ENCODE measurements at places on chromosomes 6 and 20.
A peak's percentile ranks its signal among the peaks of the same experiment; 100 is the strongest.

DNA sequence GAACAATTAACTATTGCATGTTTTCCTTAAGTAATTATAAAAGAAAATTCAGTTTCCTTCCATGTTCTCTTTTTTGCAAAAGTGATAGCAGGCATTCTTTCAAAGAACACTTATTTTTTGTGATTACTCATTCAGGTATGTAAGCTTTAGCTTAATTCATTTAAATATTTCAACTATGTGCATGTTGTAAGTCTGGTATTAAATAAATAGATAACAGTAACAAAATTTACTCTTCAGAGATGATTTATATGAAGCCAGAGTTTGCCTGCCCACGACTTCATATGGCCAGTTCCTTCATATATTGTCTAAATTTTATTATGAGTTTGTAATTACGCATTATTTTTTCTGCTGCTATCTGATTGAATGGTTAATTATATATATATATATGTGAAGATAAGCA lies 110.9 kb downstream of the ADGRG6 start:
- DNase-seq, result no peak

GRCh38 chr6:80282913-80283554 lies 176.6 kb downstream of the BCKDHB start:
- no peak for DNase-seq

- no peak for DNase-seq
Observed at GRCh38 chr6:113149511-113149910, 707.6 kb upstream of the MARCKS start.

DNA sequence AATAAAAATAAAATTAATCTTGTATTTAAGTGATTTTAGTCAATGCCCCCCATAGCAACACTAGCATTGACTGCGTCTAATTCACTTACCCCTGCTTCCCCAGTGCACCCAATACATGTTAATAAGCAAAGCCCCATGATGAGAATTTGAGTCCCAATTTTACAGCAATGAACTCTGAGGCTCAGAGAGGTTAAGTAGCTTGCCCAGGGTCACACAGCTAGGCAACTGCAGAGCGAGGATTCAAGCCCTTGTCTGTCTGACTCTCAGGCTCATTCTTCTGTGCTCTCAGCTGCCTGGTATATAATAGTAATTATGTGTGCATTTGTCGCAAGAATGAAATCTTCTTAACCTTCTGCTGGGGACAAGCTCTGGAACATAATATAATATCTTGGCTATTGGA lies 8.5 kb downstream of the PABPC1L start:
- no peak for DNase-seq

DNA sequence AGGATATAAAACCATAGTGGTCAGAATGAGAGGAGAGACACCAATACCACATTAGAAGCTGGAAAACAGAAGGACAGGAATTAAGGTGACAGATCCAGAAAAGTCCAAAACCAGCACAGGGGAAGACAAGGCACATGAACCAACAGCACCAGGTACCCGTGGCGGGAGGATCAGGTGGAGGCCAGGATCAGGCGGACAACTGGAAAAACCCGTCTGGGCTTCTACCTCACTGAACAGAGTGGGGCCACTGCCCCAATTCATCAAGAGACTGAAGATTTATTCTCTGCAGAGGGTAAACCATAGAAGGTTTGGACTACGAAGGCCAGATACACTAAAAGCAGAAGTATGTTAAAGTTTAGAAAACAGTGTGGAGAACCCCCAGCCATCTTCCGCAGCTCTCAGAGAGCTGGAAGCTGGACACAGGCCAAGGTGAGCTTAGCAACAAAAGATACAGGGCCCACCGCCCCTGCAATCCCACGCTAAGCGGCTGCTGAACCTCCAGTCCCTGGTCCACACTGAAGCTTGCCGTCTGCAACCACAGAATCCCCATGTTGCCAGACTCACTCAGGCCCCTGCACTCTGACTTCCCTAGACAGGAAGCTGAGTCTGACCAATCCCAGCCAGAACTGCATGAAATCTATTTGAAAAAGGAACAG lies 29.9 kb downstream of the ABHD12 start:
- DNase-seq, result no peak

DNA sequence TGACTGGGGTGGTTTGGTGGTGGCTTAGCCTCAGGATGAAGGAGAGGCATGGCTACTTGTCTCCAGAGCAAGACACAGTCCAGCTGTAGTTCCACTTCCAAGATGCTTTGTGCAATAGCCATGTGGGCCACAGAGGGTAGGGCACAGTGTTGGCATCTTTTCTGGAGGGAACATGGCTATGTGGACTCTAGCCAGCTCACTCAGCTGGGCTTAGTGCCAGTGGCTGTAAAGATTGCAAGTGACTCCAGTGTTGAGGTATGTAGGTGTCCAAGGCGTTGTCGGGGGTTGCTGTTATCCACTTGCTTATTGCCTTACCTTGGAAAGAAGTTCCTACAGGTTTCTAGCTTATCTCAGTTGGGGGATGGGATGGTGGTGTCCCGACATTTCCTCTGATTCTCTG lies 233.4 kb downstream of the CD109 start:
- no peak for DNase-seq

DNA sequence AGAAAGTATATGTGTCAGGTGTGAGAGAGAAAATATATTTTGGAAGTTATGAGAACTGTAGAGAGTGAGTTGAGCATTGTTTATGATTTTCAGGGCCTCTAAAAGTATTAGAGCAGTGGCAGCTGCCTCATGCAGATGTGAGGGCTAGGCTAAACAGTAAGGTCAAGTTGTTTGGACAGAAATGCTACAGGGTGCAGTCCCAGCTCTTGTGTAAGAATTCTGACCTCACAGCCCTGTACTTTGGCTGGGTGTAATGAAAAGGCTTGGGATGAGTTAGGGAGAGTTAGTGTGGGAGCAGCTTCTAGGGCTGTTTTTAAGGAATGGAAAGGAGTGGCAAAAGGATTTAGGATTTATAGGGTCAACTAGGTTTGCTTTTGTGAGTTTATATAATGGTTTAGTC lies 764.8 kb upstream of the ADGRB3 start:
- DNase-seq, result no peak

DNA sequence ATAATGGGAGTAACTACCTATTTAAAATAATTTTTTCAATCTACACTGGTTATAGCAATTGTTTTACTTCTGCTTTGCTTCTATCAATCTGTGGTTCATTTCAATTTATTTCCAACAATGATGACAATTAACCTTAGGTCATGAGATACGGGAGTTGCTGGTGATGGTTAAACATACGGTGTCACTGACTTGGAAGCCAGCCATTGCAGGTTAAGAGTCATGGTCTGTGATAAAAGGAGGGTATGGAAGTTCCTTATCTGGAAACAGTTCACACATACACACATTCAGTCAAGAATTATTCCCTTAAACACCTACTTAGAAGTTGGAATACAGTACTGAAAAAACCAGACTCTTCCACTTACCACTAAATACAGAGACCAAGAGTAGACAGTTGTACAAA lies 180.0 kb downstream of the KIF16B start:
- no peak for DNase-seq

DNA sequence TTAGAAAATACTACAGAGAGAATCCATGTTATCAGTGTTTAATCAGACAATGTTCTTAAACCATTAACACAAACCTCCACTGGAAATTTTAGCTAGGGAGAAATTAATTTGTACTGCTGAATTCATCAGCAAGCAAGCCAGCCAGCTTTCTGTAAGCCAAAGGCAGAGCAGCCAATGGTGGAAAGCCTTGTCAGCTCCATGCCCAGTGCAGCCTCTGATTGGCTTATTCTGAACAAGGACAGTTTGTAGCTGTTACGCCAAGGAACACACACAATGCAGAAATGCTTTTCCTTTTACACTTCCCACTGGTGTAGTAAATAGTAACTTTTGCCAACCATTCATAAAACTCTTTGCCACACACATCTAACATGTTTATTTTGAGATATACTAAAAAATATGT lies 265.0 kb downstream of the TENT5A start:
- DNase-seq, result no peak

GRCh38 chr20:46507760-46508407 lies 5.5 kb downstream of the ZNF334 start:
- DNase-seq, result no peak

GRCh38 chr6:130018744-130019325 lies 454 bp downstream of the L3MBTL3 start:
- DNase-seq, result no peak

DNA sequence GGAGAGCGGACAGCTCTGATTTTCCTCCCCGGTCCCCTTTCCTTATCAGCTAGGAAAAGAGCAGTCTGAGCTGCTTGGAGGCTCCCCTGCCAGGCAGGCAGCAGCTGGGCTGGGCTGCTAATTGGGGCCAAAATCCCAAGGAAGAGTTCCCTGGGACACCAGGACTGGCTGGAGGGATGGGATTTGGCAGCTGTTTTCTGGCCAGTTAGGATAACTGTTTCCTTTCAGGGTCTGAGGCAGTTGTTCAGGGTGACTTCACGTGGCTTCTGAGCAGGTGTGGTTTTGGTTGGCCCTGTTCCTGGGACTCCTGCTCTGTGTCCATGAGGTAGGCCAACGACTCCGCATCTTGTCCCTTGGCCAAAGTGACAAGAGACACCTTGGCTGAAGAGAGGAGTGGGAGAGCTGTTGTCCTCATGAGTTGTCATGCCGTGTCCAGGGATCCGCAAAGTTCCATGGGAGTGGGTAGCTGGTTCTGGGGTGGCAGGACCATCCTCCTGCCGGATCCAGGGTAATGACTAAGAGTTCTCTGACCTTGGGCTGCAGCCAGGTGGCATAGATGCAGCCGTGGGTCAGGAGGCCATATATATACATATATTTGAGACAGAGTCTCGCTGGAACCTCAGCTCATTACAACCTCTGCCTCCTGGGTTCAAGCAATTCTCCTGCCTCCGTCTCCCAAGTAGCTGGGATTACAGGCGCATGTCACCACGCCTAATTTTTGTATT lies 21.2 kb downstream of the MRPS18A start:
- DNase-seq, result no peak

DNA sequence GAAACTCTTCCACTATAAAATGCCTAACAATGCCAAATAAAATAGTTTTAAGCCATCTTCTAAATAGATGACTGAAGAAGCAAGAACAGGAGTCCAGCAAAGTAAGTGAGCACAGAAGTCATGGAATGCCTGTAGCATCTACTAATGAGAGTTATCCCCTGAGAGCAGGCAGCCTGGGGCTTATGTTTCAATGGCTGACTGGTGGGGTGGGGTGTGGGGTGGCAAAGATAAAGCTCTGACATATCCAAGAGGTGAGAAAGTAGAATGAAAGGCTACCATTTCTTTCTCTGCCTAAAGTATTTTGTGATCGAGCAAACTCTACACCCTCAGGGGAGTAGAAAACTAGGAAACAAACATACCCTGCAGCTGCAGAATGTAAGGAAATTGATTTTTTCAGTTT lies 348.8 kb downstream of the TFAP2B start:
- no peak for DNase-seq

- no peak for DNase-seq
Observed at GRCh38 chr6:136038531-136038930, 187.0 kb downstream of the PDE7B start.

DNA sequence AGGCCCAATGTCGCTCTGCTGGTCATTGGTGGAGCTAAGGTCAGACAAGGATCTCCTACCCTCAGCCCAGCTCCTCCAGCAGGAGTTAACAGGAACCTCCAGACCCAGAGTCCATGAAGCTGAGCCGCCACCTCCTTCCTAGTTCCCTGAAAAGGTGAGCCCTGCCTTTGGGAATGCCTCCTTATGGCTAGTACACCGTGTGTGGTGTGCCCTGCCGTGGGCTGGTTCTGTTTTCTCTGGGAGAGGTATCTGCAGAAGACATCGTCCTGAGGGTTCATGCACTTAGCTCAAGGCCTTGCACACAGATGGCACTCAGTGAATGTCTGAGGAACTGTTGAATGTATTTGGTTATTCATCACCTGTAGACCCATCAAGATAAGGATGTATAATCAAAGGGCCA lies 15.3 kb downstream of the BANF2 start:
- no peak for DNase-seq

GRCh38 chr20:10487142-10488136 lies 52.3 kb downstream of the SLX4IP start:
- peak; percentile 6 for DNase-seq

DNA sequence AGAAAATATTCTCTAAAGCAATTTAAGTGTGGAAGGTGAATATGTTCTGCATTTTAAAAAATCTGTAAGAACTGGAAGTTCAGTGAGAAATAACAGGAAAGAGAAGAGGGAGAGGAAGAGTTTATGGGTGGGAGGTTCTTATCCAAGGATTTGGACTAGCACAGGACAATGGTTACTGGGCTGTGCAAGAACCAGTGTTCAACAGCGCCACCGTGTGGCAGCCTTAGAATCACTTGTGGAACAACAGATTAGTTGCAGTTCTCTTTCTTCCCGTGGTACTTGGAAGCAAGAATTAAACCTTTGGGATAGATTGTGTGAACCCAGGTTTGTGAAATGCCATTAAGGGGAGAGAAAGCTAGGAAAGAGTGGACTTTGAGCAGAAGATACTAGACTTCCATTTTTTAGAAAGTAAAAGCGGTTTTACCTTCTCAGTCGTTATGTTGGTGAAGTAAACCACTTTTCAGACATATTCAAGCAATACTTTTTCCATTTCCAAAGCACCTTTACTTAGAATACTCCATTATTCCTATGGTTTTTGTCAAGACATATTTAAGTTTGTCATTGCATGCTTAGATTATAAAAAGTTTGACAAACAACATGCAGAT lies 436.7 kb downstream of the RNF144B start:
- DNase-seq, result no peak

DNA sequence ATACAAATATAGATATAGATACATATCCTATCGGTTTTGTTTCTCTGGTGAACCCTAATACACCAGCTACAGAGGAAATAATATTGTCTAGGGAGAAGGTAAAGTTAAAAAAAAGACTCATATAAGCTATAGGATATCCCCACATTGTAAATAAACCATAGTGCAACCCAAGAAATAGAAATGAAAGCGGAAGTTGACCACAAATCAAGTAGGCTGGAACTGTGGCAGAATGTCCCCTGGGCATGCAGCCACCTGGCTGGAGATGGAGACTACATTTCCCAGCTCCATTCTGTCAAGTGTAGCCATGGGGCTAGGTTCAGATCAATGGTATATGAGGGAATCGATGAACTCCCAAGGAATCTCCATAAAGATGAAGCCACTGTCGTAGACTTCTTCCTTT lies 70.1 kb upstream of the RPS6KA2 start:
- no peak for DNase-seq

DNA sequence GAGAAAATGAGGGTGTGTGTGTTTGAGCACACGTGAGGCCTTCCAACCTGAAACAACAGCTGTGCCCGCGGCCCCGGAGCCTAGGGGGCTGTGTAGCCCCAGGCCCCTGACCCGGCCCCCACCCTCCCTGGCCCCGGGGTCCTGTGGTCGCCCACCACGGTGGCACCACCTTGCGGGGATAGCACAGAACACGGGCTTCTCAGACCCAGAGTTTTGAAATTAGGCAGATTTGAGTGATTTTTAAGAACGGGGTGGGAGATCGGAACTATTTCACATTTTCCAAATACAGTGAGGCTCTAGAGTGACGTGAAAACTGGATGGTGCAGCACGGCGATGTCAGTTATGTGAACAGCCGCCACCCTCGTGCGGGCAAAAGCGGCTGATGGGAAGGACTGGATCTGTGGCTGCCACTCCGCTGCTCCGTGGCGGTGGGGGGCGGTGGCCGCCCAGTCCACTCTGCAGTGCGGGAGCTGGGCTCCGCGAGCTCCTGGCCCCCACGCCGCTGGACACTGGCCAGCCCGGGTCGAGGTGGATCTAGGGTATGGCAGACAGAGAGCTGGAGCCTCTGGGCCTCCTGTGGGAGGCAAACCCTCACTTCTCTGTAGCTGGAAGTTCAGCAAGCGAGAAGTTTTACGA lies 17.3 kb upstream of the BHLHE23 start:
- DNase-seq, result no peak

GRCh38 chr6:74871757-74872156 lies 334.1 kb downstream of the COL12A1 start:
- DNase-seq, result no peak
